ENCODE measurements at places on chromosomes 6 and 20.

- DNase-seq = no peak
Measured at GRCh38 chr20:3135507-3136070, 24.1 kb downstream of the FASTKD5 start.

DNA sequence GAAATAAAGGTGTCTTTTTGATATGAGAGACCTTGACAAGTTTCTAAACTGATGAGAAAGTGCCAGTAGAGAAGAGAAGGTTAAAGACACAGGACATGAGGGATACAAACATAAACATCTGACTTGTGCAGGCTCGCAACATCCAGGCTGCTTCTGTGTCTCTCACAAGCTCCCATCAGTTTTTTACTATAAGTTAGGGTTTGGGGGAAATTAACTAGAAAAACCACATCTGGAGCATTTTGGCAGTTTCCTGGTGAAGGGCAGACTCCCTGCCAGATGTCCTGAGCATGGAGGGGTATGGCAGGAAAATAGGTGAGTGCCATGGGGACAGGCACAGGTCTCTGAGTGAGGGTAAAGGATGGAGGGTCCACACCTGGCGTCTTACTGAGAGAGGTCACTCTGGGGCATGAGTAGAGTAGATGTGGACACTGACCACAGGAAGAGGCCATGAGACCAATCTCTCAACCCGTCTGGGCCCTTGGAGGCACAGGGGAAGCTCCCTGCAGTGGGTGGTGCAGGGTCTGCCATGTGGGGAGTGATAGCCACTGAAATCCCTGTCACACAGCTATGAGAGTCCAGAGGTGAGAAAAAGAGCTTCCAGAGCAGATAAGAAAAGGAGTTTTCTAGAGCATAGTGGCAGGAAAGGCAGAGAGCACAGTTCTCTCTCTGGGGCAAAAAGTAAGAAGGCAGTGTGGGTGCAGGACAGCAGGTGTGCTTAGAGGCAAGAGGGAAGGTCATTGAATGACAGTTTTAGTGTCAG is 193.3 kb upstream of the SYNDIG1 start:
- no peak for DNase-seq

GRCh38 chr6:111761212-111761611 is 112.0 kb downstream of the FYN start:
- no peak for DNase-seq

- no peak for DNase-seq
Measured at GRCh38 chr6:137964876-137965275, 97.8 kb downstream of the TNFAIP3 start.

DNA sequence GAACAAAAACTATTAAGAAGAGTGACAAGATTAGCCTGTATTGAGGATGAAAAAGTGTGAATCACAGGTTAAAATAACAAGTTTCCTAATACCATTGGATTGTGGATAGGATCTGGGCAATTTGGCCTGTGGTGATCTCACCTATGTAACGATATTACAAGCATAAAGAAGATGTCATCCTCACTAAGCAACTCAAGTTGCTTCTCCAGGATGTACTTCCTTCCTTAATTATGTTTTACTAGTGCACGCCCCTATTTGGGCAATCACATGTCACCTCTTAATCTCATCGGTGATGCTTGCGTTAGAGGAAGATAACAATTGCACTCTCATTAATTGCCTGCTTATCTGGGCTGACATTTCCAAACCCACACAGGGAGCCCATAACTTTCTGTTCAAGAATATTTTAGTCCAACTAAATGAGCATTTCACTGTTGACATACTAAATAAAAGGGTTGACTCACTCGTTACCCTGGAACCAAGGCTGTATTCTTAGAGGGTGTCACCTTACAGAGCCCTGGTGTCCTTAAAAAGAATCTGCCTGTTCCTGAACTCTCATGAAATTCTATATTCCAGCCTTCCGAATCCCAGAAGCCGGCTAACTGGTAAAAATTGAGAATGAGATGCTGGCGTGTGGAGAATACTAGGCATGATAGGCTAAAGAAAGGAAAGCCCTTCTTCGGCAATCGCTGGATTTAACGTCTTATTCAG is 88.2 kb upstream of the ATXN1 start:
- no peak for DNase-seq

DNA sequence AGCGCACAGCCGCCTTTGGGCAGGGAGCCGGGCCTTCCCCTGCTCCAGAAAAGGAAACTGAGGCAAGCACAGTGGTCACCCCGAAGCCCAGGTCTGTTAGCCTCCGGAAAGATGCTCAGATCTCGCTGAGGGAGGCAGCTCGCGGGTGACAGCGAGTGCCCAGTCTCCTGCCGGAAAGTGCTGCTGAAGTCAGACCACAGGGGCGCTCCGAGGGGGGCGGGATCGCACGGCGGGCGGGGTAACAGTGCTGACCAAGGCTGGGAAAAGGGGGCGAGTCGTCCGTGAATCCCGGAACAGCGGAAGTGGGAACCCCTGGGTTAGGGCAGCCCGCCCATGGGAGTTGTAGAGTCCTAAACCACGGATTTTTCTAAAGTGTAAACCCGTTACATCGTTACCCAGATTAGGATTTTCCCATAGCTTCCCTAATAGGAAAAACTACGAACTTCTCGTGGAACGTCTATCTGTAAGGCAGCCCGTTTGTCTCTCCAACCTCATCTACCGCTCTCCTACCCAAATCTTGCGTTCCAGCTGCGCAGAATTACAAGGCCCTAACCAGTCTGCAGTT is 504 bp downstream of the VPS16 start:
- DNase-seq = no peak

- DNase-seq = no peak
Measured at GRCh38 chr20:24787621-24788020, 161.4 kb upstream of the CST7 start.

GRCh38 chr20:43448748-43449535 is 8.8 kb upstream of the SRSF6 start:
- peak; percentile 75 for DNase-seq

- DNase-seq = no peak
Measured at GRCh38 chr6:13260101-13260598, 68.2 kb downstream of the TBC1D7 start.

GRCh38 chr6:137904822-137905617 is 38.0 kb downstream of the TNFAIP3 start:
- DNase-seq = no peak

- DNase-seq = no peak
Measured at GRCh38 chr20:33110147-33110825, 30.8 kb downstream of the BPIFB4 start.

DNA sequence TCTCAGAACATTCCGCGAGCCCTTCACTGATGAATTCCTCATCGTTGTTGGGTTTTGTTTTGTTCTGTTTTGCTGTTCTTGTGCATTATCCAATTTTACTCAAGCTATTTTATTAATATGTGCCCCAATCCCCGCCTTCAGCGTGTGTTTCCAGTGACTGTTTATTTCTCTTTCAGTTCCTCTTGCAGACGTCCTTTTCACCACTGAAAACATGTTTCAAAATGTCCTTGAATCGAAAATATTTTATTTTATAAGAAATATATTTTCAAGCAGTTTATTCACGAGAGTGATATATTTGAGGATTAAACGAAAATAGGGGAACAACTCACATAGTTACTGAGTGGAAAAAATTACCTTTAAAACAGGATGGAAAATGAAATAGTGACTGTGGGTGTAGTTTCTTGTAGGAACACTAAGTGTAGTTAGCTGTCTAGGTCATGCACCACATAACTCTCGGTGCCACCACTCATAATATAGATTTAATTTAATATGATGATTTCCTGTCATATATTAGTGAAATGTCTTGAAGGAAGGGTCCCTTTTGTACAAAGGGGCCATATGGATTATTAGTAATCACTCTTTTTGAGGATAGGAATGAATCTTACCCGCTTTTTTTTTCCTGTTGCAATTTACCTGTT is 45.3 kb upstream of the HDDC2 start:
- peak; percentile 65 for DNase-seq

GRCh38 chr6:52283111-52283510 is 1.4 kb downstream of the MCM3 start:
- DNase-seq = no peak

DNA sequence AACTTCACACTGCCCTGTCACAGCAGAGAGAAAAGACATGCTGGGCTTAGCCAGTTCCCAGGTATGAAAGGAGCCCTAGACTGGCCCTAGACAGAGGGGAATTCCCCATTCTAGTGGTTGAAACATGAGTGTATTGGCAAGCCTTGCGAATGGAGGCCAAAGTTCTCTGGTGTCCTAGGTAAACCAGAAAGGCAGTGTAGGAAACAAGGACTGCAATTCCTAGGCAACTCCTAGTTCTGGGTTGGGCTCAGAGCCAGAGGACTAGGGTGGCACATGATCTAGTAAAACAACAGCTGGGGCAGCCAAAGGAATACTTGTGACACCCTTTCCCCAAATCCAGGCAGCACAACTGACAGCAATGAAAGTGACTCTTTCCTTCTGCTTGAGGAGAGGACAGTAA is 265.0 kb upstream of the EPHA7 start:
- DNase-seq = no peak

- DNase-seq = no peak
Measured at GRCh38 chr20:3704087-3704486, 8.3 kb downstream of the SIGLEC1 start.

All from NAMALWA (cell line).